ENCODE measurements at places on chromosomes 7 and 10. TPM values are rescaled to one million over a fixed set of nuclear protein-coding genes. Genes with fewer than 3 reads are reported as not detected.

BEND7 gene
- 15.1 TPM for polyA plus RNA-seq

GRCh38 chr7:148201992-148202391 is 388.6 kb upstream of the C7orf33 start:
- no peak for DNase-seq

DNA sequence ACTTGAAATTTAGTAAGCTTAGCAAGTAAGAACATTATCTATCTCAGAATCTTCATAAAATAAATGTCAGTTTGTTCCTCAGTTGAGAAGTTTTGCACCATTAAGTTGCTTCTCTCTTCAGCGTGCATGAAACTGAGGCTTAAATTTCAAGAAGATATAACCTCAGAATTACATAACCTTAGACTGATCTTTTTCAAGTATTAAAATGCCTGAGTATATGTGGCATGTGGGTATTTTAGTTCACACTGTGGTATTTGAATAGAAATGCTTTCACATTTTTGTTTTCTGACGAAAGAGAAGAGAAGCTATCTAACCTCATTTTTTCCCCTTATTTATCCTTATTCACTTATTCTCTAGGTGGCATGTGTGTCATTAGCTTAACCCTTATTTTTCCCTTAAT is 104.1 kb downstream of the PHF14 start:
- no peak for DNase-seq

- no peak for DNase-seq
These were observed 293.4 kb downstream of the GFRA1 start for GRCh38 chr10:115979576-115979975.

GRCh38 chr7:7769710-7770627 is 51.6 kb upstream of the RPA3 start:
- DNase-seq, result no peak

WEE2 gene
- 0.37 TPM for polyA plus RNA-seq

- DNase-seq, result no peak
These were observed 4.9 kb downstream of the CADPS2 start for GRCh38 chr7:122881324-122881723.

SLC26A4 gene
- 1.7 TPM for polyA plus RNA-seq

NUTM2B gene
- polyA plus RNA-seq, result 3.1 TPM

- DNase-seq, result no peak
These were observed 14.7 kb downstream of the AUTS2 start for GRCh38 chr7:69612981-69613380.

DNA sequence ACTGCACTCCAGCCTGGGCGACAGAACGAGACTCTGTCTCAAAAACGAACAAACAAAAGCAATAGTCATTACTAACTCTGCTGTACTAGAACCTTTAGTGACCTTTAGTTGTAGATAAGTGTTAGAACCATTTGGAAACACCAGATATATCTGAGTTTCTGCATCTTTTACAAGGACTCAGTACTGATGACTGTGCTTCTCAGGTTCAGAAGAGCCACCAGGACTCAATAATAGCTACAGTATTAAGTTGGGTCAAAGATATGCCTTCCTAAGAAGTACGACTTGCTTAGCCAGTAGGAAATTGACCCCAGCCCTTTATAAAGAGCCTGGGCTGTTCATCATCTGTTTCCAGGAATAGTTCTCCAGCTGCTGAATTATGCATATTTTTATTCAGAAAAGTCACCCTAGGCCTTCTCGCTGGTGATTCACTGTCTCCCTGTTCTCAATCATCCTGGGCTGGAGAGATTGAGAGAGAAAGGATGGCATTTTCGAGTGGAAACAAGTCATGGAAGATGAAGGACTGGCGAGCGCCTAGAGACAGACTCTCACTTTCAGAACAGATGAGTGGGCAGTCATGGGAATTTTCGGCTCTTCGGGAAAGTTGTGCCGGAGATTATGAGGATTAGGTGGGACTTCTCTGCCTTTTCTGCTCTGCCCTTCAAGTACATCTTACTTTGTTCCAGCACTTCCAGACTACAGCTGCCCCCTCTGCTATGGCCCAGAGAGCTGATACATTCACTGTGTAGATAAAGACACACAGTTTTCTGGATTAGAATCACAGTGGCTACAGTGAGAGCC is 316.1 kb downstream of the CCDC3 start:
- DNase-seq, result no peak

- no peak for DNase-seq
These were observed 173.3 kb downstream of the CFTR start for GRCh38 chr7:117652943-117653680.

DNA sequence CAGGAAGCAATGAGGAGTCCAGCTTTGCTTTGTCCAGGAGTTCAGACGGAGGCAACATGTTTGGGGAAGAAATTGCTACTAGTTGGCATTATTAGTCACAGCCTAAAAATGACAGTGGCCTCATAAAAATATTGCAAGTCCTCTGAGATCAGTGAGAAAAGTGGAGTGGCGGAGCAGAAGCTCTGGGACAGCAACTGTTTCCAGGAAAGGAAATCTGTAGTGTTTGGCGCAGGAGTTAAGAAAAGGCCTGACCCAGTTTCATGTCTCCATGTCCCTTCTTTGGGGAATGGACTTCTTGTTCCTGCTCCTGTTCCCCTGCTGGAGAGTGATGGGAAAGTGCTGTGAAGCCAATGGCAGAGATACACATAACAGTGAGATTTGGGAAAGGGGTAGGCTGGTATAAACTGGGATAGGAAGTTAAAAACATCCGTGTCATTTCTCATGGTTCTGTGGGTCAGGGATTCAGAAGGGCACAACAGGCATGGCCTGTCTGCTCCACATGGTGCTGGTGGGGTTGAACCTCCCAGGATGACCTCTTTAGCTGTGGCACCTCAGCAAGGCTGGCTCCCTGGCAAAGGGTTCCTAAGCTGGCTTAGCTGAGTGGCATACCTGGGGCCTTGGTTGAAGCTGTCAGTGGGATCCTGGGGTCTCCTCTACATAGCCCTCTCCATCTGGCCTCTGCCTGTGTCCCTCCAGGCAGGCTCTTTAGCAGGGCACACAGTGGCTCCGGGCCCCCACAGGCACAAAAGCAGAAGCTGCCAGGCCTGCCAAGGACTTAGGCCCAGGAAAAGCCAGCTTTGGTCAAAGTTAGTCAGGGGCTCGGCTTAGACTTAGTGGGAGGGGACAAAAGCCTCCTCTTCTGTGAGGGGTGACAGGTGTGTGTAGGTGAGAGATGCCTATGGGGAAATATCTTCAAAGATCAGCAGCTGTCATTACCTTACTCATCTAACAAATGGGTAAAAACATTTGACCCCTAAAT is 77.7 kb downstream of the WDFY4 start:
- no peak for DNase-seq

DYDC2 gene
- 5.2 TPM for polyA plus RNA-seq

- no peak for DNase-seq
These were observed 12.6 kb downstream of the TOMM7 start for GRCh38 chr7:22809902-22810642.

- no peak for DNase-seq
These were observed 142.4 kb downstream of the CHCHD3 start for GRCh38 chr7:132939495-132939894.

- DNase-seq, result no peak
These were observed 2.2 kb downstream of the FASTK start for GRCh38 chr7:151078233-151079040.

DNA sequence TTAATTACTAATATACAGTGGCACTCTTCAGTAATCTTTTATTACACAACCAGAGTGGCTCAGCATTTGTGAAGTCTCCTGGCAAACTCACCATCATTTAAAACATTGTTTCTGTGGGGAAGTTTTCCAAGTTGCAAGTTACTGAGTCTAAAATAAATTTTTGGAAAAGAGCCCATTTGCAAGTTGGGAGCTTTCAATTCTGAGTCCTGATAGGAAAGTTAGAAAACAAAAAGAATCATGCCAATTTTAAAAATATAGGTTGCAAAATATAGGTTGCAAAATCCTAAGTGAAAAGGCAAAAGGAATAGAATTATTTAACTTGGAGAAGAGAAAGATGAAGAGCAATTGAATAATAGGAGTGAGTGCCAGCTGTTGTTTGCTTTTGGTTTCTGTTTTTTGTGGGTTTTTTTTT is 378.8 kb upstream of the C7orf33 start:
- peak; percentile 77 for DNase-seq

DNA sequence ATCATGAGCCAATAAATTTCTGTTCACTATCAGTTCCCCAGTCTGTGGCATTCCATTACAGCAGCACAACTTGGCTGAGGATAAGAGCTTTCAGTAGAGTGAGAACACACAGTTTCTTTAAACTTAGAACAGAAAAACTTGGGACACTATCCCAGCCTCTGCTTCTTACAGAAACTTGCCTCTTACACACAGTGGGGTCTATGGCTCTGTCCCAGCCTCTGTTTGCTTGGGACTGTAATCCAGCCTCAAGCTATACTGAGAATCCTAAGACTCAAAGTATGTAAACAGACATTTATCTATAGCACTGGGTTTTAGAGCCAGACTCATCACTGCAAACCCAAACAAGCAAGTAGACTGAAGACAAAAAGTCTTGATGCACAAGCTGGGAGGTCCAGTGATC is 355.8 kb upstream of the VSTM2A start:
- no peak for DNase-seq

PTPN20 gene
- polyA plus RNA-seq, result 4.2 TPM

DNA sequence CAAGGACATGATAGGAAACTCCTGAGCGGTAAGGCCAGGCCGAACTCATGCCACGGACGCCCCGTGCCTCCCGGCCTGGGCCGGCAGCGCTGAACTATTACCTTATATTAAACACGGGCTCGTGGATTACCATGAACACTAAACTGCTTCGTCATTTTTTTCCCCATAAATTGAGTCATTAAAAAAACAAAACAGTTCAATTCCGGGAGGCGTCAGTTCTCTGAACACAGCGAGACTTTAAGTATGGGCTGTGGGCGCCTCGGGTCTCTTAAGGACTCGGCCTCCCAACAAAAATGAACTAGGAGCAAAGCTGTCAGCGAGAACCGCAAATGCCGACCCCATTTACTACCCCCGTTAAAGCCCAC is 519 bp downstream of the PITRM1 start:
- DNase-seq, result no peak

DNA sequence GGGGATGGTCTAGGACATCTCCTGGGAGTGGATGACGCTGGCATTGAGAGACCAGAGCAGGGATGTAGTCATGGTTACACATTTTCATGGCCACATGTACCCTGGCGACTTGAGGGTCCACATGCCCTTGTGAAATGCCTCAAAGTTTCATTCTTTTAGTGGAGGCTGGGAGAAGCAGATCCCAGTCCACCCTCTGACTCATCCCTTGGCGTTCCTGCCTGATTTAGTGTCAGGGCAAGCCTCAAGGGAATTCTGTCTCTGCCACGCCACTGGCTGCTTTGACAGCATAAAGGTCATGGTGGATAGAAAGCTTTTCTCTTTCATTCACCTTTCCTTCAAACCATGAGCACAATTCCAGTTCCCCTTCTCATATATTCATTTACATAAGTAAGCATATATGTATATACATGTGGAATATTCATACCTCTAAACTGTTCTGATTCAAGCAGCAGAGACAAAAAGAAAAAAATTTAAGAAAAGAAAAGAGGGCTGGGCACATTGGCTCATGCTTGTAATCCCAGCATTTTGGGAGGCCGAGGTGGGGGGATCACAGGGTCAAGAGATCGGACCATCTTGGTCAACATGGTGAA is 21.8 kb upstream of the KIF5B start:
- DNase-seq, result no peak

Measured in right lung (tissue), 10 donors.